Renal cortex interstitium (tissue), 15 donors: ENCODE measurements at places on chromosomes 4 and X.

- no peak for DNase-seq
Observed at GRCh38 chrX:39367416-39367815, 566.2 kb downstream of the MID1IP1 start.

GRCh38 chrX:9700555-9700954 lies 65.1 kb downstream of the GPR143 start:
- DNase-seq, result no peak

GRCh38 chr4:25307596-25307995 lies 5.0 kb upstream of the ZCCHC4 start:
- DNase-seq, result no peak

DNA sequence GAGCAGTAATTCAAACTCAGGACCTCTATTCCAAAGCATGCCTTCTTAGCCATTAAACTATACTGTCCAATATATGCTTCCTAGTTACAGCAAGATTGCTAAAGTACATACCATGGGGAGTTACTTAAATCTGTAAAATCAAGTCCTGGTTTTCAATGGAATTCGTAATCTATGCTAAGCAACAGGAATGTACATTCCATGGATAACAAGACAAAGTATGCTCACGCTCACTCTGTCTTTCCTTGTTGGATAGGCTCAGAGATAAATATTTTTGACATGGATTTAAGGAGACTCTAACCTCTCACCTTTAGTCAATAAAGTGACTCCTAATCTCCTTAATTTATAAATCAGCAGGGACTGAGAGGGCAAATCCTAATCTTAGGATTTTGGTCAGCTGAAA lies 47.3 kb upstream of the STK26 start:
- no peak for DNase-seq

- DNase-seq, result no peak
Observed at GRCh38 chrX:71252221-71252620, 1.7 kb downstream of the ZMYM3 start.

- no peak for DNase-seq
Observed at GRCh38 chr4:5710065-5710960, 688 bp upstream of the EVC start.

DNA sequence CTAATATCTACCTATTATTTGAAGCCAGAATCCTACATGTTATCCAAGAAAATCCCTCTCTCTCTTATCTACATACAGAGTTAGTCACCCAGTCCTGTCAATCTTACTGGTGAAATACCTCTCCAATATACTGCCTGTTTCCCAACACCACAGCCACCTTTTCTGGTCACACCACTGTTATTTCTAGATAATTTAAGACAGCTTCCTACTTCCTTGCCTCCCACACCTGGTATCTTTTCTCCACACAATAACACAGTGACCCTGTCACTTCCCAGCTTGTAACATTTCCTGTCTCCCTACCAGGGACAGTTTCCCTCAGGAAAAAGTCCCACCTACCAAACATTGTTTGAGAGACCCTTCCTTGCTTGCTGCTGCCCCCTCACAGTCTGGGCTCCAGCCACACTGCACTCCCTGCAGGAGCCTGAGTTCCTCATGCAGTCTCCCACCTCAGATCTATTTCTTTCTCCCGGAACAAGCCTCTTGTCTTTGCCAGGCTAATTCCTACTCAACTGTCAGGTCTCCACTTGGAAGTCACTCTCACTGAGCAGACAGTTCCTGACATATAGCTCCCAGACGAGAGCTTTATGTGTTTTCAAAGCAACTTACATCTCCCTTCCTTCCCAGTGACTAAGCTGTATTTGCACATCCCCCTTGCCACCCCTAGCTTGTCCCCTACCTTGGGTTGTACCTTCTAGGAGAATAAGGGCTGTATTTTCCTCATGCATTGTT lies 73.6 kb upstream of the QRFPR start:
- no peak for DNase-seq

- no peak for DNase-seq
Observed at GRCh38 chrX:48927736-48928382, 9.0 kb upstream of the PIM2 start.
